Prostate gland (tissue), 2 donors: ENCODE measurements at places on chromosomes 3 and 15.

GRCh38 chr15:77819048-77819850 is 186.5 kb upstream of the LINGO1 start:
- DNase-seq: no peak

- no peak for DNase-seq
These were observed 533 bp upstream of the OCA2 start for GRCh38 chr15:28099555-28100140.

DNA sequence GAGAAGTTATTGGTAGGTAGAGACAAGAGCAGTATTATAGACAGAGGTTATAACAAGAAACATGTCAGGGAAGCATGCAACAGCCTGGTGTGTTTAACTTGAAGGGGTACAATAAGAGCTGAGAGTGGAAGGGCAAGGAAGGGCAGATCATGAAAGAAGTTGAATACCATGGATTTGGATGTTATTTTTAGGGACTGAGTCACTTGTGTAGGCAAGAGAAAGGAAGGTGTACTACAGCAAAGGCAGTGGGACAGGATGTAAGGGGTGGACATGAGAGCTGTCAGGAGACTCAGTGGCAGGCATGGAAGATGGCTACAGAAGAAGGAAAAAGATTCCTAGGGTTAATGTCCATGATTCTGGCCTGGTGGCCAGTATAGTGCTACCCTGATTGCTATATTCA is 66.4 kb downstream of the TFG start:
- DNase-seq: no peak

GRCh38 chr3:59968513-59969045 is 918.8 kb upstream of the CFAP20DC start:
- no peak for DNase-seq

- DNase-seq: peak; percentile 49
These were observed 195.4 kb downstream of the OPA1 start for GRCh38 chr3:193788189-193788991.

GRCh38 chr15:67587331-67587730 is 44.8 kb downstream of the MAP2K5 start:
- no peak for DNase-seq

- DNase-seq: no peak
These were observed 89.5 kb upstream of the ANKRD28 start for GRCh38 chr3:15887261-15887660.

GRCh38 chr3:71578054-71578751 is 5.3 kb downstream of the FOXP1 start:
- no peak for DNase-seq
